HEK293T (cell line): ENCODE measurements at places on chromosomes 4 and X.

- DNase-seq = no peak
Observed at GRCh38 chr4:80731436-80731835, 299.1 kb upstream of the BMP3 start.

- DNase-seq = peak; percentile 67
Observed at GRCh38 chr4:107037199-107037584, 1.1 kb upstream of the DKK2 start.

DNA sequence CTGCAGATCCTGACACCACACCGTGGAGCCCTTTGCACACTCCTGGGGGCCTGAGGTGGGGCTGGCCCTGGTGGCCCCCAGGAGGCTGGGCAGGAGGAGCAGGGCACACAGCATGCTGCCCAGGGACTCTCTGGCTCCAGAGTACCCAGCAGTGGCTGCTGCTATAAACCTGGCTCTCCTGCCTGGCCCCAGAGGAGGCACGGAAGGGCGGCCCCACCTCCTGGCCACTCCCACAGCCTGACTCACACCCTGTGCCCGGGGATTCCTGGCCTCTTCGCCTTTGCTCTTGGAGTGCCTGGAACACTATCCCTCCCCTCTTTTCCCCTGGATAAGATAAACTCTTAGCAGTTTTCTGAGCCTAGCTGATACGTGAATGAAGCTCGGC is at the start of gene PSAPL1:
Gene PSAPL1 (minus strand): TSS at position 165 of the 385 bp plus-strand sequence. CDS start 51 bp downstream, at position 114.
- peak; percentile 60 for DNase-seq

GRCh38 chr4:24924309-24924781 is 11.5 kb upstream of the CCDC149 start:
- no peak for DNase-seq

GRCh38 chr4:80841587-80842281 is 188.8 kb upstream of the BMP3 start:
- DNase-seq = no peak

DNA sequence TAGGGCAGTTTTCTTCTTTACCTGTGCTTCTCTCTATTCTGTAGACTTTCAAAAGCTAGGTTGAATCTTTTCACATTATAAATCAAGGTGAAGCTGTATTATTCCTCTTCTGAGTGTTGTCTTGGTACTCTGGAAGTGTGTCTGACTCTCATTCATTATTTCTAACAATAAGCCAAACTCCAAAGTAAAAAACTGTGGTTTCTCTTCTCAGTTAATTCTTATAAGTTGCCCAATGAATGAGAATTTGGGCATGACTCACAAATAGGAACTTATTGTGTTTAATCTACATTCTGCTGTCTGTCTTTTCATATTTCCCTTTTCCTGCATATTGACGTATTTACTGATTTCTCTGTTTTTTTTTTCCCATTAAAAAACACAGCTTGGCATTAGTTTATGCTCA is 714.5 kb downstream of the CCSER1 start:
- DNase-seq = no peak

- DNase-seq = no peak
Observed at GRCh38 chr4:74896595-74896994, 36.3 kb upstream of the PARM1 start.

GRCh38 chr4:3303923-3304710 is 11.3 kb downstream of the RGS12 start:
- DNase-seq = peak; percentile 34

DNA sequence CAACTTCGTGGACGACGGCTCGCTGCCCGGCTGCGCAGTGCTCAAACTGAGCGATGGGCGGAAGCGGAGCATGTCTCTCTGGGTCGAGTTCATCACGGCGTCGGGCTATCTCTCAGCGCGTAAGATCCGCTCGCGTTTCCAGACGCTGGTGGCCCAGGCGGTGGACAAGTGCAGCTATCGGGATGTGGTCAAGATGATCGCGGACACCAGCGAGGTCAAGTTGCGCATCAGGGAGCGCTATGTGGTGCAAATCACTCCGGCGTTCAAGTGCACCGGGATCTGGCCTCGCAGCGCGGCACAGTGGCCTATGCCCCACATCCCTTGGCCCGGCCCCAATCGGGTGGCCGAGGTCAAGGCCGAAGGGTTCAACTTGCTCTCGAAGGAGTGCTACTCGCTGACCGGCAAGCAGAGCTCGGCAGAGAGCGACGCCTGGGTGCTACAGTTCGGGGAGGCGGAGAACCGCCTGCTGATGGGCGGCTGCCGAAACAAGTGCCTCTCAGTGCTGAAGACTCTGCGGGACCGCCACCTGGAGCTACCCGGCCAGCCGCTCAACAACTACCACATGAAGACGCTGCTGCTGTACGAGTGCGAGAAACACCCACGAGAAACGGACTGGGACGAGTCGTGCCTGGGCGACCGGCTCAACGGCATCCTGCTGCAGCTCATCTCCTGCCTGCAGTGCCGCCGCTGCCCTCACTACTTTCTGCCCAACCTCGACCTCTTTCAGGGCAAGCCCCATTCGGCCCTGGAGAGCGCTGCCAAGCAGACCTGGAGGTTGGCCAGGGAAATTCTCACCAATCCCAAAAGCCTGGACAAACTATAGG is 1.5 kb downstream of the MAB21L2 start:
- no peak for DNase-seq

- DNase-seq = no peak
Observed at GRCh38 chrX:104330966-104331365, 76.2 kb upstream of the ESX1 start.

GRCh38 chrX:10401239-10401638 is 219.1 kb downstream of the MID1 start:
- no peak for DNase-seq

DNA sequence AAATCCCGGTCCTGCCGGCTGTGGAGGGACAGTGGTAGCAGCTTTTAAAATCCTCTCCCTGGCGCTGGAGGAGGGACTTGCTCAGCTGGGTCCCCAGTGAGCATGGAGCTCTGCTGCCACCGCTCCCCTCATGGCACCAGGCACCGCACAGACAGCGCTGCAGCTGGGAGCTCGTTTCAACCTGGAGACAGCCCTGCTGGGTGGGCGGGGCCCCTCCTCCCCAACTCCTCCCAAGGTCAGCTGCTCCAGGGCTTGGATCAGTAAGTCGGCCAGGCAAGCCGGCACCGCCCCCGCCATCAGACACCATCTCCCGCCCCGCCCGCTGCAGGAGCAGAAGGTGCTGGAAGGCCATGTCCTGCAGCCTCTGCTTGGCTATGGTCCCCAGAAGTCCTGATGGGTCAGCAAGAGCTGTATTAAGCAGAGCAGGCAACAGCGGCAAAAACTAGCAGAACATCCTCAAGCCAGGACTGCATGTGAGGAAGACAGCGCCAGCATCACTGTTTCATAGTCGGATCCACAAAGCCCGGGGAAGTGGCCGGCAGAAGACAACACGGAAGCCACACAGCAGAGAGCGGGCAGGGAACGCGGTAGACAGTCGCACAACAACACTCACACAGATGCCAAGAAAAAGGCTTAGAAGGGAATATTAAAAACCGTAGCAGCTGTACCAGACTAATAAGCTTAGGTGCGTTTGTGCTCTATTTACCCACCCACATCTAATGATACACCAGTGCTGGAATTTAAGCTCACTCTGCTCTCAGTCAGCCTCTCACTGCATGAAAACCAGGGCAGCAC is 16.2 kb downstream of the ZFYVE28 start:
- peak; percentile 52 for DNase-seq

DNA sequence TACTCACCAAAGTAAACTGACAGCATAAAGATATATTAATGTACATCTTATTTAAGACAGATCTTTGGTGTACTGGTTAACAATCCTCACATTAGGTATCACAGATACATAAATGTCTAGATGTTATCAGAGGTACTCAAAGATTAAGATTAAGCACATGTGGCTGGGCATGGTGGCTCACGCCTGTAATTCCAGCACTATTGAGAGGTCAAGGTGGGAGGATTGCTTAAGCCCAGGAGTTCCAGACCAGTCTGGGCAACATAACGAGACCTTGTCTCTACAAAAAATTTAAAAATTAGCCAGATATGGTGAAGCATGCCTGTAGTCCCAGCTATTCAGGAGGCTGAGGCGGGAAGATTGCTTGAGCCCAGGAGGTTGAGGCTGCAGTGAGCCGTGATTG is 145.7 kb upstream of the SH3RF1 start:
- DNase-seq = no peak
